Fibroblast of pulmonary artery (primary cell): ENCODE measurements at places on chromosomes 12 and 14.

- DNase-seq: no peak
Observed at GRCh38 chr12:62578726-62579125, 112.1 kb downstream of the MON2 start.

GRCh38 chr12:70241845-70242244 lies 1.4 kb upstream of the CNOT2 start:
- no peak for DNase-seq

GRCh38 chr14:68972507-68973218 lies 6.4 kb downstream of the ACTN1 start:
- DNase-seq: no peak

GRCh38 chr14:100106250-100107112 lies 41.3 kb downstream of the EVL start:
- DNase-seq: no peak

- DNase-seq: no peak
Observed at GRCh38 chr12:8849876-8850275, 27.5 kb downstream of the A2ML1 start.

DNA sequence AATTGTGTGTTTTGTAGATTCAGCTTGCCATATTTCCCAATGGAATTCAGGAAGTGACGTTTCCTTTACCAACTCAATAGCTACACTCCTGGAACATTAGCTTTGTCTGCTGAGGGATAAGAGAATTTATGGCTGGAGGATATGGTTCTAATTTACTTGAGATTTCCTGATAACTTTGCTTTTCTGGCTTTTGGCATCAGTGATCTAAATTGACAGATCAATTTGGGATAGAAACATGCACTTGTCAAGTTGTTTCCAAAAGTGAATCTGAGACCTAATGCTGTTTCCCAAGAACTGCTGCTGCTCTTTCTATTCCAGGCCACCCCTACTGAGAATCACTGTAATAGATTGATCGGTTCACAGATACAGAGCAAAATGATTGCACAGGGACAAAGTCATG lies 43.2 kb downstream of the MGAT4C start:
- DNase-seq: no peak

DNA sequence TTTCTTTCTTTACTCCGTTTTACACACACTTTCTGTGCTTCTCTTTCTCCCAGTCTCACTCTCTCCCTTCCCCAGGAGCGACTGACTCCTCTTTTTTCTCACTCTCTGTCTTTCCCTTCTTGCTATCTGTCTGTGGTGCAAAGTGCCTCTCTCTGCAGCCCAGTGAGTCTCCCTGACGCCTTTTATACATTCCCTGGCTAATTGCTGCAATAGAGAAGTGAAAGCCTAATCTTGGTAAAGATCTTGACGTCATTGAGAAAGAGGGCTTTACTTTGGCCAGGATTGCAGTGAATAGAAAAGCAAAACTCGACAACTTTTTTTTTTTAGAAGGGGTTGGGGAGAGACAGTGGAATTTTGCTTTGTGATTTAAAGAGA lies 706 bp upstream of the DIO2 start:
- DNase-seq: peak; percentile 54

- no peak for DNase-seq
Observed at GRCh38 chr12:115464111-115464581, 780.2 kb upstream of the TBX3 start.

DNA sequence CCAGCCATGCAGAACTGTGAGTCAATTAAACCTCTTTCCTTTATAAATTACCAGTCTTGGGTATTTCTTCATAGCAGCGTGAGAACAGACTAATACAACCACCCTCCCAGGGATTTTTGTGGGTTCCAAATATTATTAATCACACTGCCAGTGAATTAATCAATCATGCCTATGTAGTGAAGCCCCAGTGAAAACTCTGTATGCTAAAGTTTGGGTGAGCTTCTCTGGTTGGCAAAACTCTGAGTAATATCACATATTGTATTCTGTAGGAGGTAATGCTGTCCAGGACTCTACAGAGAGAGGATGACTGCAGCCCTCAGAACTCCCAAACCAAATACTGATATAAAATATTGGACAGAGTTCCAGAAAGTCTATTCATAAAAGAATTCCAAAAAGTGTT lies 216.9 kb downstream of the RPAP3 start:
- DNase-seq: no peak

- DNase-seq: no peak
Observed at GRCh38 chr12:100185361-100185894, 15.2 kb upstream of the ACTR6 start.
